Esophagus squamous epithelium (tissue), 5 donors: ENCODE measurements at places on chromosomes 1 and 21.
A peak's percentile ranks its signal among the peaks of the same experiment; 100 is the strongest.

DNA sequence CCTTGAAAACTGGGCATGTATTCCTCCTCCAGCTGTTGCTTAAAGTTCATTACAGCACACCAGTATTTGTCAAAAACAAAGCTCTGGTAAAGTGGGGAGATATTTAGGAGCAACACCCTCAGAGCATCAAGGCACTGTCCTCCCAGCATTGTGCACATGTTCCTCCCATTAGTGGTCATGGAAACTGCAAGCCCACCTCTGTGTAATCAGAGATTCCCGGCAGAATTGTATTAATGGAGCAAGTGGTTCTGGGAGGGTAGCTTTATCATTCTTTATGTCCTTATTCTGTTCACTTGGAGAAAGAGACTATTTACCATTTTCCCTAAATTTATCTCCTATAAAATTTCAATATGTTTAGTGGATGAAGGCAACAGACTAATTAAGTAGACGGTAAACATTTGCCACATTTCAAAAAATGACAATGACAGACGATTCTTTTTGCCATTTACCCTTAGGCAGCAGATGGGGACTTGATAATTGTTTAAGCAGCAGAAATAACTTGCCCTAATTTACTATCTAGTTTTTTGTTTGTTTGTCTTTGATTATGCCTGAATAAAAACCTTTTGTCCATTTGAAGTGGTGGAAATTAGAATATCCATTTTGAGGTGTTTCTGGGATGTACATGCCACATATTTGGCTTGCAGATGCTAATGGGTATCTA is 289.6 kb upstream of the ST6GALNAC5 start:
- no peak for DNase-seq

- no peak for DNase-seq
These were observed 52.0 kb upstream of the GADD45A start for GRCh38 chr1:67632811-67633655.

- DNase-seq = no peak
These were observed 6.0 kb downstream of the CYB561D1 start for GRCh38 chr1:109499661-109500536.

- no peak for DNase-seq
These were observed 726 bp downstream of the TMEM54 start for GRCh38 chr1:32900371-32900955.

DNA sequence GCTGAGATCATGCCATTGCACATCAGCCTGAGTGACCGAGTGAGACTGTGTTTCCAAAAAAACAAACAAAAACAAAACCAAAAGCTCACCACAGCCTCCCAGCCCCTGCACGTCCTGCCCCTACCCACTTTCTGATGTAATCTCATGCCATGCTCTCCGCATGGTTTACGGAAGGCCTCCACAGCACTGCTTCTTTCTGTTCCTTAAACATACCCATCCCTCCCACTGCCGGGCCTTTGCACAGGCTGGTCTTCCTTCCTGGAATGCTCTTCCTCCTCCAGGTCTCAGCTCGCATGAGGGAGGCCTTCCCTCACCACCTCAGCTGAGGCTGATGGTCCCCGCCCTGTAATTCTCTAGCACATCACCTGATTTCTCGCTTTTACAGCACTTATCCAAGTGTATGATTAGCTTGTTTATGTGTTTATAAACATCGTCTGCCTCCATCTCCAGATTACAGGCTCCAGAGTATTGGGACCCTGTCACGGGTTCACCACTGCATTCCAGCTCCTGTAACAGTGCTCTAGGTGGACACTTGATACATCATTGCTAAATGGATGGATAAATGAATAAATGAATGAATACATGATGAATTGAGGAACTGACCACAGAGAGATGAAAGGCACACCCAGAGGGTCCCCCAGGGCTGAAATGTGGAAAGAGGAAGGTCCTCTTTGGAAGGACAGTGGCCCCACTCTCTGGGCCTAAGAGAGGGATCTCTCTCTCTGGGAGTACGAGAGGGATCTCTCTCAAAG is 22.1 kb downstream of the TCEA3 start:
- no peak for DNase-seq

GRCh38 chr1:111471012-111471411 is 2.8 kb upstream of the C1orf162 start:
- DNase-seq = peak; percentile 41

- no peak for DNase-seq
These were observed 143.5 kb downstream of the DMRTA2 start for GRCh38 chr1:50279622-50280330.

GRCh38 chr1:12186679-12186985 is 19.8 kb downstream of the TNFRSF1B start:
- no peak for DNase-seq

DNA sequence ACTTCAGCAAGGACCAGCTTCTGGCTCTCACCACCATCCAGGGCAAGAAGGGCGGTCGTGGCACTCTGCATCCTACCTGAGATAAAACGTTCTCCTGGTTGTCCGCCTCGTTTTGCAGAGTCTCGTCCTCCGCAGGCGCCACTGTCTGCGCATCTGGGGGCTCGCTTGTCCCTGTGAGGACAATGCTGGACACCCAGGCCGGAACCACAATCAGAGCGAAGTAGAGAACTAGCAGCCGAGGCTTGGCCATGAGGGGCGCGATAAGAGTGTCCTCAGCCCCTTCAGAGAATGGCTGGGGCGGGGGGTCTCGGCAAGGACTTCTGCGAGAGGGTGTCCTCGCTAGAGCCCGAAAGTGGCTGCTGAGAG is 505 bp downstream of the OLFML2B start:
- no peak for DNase-seq

- DNase-seq = no peak
These were observed 158.0 kb upstream of the CACYBP start for GRCh38 chr1:174841747-174842146.

GRCh38 chr1:153567621-153568366 is 2.1 kb upstream of the S100A2 start:
- DNase-seq = no peak
